Smooth muscle cell of bladder (primary cell): ENCODE measurements at places on chromosomes 12 and 14. TPM values are rescaled to one million over a fixed set of nuclear protein-coding genes. Genes with fewer than 3 reads are reported as not detected.

FAM186B gene
- total RNA-seq, result 0.28 and 0.37 TPM in 2 replicates

ADCY6 gene
- 41.0 and 43.7 TPM in 2 replicates for total RNA-seq

CCDC60 gene
- not detected in 2 replicates for total RNA-seq

GPR162 gene
- 2.8 and 3.0 TPM in 2 replicates for total RNA-seq

NFATC4 gene
- 48.2 and 66.7 TPM in 2 replicates for total RNA-seq

NIN gene
- 28.6 and 31.1 TPM in 2 replicates for total RNA-seq
